ENCODE measurements at places on chromosomes 2 and 18. TPM values are rescaled to one million over a fixed set of nuclear protein-coding genes. Genes with fewer than 3 reads are reported as not detected.

The SCYGR7 gene
- total RNA-seq, result not detected

The TRAK2 gene
- 31.9 TPM for total RNA-seq

- DNase-seq, result no peak
These were observed 802.9 kb upstream of the ID2 start for GRCh38 chr2:7878786-7879482.

The MC2R gene
- not detected for total RNA-seq

- no peak for DNase-seq
These were observed 20.7 kb downstream of the ADD2 start for GRCh38 chr2:70747284-70747683.

The FAM110C gene
- not detected for total RNA-seq

The NLRC4 gene
- total RNA-seq, result 0.10 TPM

- no peak for DNase-seq
These were observed 11.3 kb downstream of the NCL start for GRCh38 chr2:231452799-231453508.

The NYAP2 gene
- total RNA-seq, result 1.4 TPM

- DNase-seq, result no peak
These were observed 29.0 kb downstream of the LPIN1 start for GRCh38 chr2:11775384-11775783.

DNA sequence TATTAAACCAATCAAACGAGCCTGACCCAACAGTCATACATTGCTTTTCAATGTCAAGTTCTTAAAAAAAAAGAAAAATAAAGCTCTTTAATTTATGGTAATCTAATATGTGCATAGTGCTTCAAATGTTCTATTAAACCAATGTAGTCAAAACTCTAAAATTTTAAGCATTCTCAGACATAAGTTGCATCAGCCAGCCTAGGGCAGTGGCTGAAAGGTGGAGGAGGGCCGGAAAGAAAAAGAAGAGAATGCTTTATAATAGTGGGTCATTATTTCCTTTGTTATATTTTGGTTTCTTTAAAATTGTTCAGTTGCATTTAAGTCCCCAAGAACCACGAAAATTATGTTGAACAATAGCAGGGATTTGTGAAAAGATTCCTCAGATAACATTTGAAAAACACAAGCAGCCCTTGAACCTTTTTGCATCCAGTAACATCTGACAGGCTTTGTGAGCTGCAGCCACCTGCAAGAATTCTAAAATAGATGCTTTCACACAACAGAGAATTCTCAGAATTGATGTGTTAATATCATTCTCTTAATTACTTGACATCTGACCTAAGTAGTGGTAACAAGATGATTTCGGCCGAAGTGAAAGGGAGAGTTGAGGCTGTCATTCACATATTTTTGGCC lies 252.1 kb downstream of the CDCA7 start:
- DNase-seq, result no peak

The FABP1 gene
- total RNA-seq, result 7.6 TPM

GRCh38 chr2:241540771-241541561 lies 17.6 kb upstream of the BOK start:
- peak; percentile 81 for DNase-seq

The BUB1 gene
- total RNA-seq, result not detected

The PREB gene
- 143 TPM for total RNA-seq

DNA sequence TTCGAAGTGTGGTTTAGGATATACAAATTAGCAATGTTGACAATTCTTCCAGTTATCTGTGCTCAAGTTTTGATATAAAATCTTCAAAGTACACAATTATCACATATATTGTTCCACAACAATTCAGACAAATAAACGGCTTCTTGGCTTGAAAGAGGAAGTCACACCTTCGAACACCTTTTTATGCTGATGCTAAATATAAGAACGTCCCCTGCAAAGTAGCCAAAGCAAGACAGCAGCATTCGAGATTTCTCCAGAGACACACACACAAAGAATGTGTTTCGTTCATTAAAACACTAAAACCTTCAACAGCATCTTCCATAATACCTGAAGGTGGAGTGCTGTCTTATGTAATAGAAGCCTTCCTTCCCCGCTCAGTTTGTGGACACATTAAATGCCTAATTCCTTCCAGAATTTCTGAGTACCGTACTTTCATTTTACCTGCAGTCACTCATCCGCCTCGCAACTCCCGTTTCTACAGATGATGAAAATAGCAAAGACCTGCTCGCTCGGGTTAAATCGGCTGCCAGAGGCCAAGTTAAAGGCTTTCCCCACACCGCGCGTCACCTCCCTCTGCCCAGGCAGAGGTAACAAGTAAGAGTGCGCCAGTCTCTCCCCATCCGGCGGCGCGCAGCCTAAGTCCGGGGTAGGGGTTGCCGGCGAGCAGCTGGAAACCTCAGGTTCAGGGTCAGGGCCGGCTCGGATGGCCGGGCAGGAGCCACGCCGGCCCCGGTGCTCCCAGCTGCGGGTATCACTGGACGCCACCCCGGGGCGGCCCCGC lies 847 bp downstream of the SERPINE2 start:
- no peak for DNase-seq

- DNase-seq, result no peak
These were observed 213.6 kb downstream of the PMAIP1 start for GRCh38 chr18:60113396-60113795.

DNA sequence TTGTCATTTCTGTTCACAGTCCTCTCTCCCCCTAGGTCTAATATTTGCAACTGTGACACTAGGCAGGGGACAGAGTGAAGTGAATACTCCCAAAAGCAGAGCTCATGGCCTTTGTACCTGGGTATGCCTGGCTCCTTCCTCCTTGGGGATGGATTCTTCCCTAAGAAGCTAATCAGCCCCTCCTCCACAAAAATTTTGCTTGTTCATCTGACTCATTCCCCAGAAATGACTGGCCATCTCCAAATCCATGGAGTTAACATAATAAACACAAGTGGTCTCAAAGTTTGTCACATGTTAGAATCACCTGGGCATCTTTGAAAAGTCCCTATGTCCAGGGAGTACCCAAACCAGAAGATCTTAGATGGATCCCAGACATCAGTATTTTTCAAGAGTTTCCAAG lies 65.3 kb downstream of the SUCLG1 start:
- no peak for DNase-seq

The MOGAT1 gene
- total RNA-seq, result not detected

The GFPT1 gene
- 12.7 TPM for total RNA-seq

DNA sequence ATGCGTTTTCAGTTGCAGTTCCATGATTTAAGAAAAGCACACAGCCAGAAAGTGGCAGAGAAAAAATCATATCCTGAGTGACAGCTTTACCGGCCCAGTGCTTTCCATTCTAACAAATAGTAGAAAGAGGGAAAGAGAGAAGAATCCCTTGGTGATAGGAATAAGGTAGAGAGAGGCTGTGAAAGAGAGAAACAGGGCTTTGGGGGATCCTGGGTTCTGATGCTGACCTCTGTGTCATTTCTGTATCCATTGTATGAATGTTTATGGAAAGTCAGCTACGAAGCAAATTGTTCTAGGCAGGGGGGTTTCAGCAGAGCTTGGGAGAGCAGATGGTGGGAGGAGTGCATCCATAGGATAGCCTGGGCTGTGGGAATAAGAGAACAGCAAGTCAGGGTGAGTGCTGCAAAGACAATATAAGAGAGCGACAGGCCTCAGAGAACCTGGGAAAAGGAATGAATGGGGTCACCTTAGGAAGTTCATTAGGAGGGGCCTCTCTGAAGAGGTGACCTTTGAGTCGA lies 203.4 kb upstream of the TNP1 start:
- no peak for DNase-seq

The CXCR4 gene
- total RNA-seq, result 3.7 TPM

GRCh38 chr18:77147418-77147852 lies 14.9 kb upstream of the MBP start:
- DNase-seq, result no peak

The LYPD6 gene
- not detected for total RNA-seq

The MTX2 gene
- 39.7 TPM for total RNA-seq

DNA sequence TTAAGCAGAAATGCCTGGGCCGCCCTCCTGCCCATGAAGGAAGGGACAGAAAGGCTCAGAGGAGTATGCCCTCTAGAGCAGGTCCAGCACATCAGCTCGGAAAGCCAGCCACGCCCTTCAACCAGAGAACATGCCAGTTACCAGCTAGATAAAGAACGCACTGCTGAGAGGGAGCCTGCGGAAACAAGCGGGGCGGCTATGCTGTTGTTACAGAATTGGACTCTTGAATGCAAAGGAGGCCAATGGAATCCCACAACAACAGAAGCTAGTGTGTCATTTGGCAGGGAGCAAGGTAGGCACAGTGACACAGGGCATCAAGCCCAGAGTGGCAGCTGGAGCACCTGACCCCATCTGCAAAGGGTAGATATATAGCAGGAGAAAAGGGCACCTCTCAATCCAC lies 242.9 kb upstream of the ID2 start:
- DNase-seq, result no peak

DNA sequence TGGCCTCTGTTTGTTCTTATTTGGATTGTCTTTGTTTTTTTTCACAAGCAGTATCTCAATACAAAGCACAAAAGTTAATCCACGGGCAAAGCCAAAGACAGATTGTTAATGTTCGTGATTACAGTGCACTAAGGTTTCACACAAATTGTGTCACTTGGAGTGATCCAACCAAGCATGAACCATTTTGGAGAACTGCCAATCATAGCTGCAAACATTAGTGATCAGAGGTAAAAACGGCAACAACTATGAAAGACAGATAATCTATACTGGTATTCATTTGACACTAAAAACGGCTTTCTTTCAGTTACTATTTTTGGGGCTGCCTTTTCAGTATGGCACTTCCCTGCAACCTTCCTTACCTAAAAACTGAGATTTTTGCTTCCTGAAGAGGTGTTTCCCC lies 213.1 kb upstream of the GULP1 start:
- DNase-seq, result no peak

- no peak for DNase-seq
These were observed 81.0 kb downstream of the EDAR start for GRCh38 chr2:108907822-108908712.

DNA sequence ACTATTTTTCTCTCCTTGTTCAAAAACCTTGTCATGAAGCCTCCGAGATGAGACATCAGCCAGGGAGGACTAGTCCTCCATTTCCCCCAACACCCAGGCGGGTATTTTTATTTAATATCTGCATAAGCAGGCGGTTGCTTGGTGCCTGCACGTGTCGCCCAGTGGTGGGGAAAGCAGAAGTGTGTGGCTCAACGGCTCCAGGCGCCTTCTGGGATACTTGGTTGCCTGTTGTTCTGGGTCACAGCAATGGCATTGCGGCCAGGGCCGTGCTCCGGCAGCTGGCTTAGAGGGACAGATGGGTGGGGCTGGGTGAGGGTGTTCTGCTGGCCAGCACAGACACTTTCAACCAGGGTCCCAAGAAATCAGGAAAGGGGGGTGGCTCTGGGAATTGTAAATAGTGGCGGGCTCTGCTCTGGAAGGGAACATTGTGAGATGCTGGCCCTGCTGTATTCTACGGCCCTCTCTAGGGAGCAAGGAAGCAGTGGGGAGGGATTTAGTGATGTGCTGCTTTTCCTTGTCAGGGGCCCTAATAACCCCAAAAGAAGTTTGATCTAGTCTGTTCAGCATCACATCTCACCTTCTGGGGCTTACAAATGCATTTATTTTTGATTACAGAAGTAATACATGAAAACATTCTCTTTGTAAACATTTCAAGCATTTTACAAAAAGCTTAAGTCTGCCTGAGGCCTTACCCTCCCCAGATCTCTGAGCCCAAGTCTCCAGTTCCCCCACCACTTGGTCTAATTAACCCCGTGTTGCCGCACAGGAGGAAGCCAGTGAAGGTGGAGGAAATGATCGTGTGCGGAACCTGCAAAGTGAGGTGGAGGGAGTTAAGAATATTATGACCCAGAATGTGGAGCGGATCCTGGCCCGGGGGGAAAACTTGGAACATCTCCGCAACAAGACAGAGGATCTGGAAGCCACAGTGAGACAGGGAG lies 1.1 kb downstream of the VAMP8 start:
- peak; percentile 83 for DNase-seq

DNA sequence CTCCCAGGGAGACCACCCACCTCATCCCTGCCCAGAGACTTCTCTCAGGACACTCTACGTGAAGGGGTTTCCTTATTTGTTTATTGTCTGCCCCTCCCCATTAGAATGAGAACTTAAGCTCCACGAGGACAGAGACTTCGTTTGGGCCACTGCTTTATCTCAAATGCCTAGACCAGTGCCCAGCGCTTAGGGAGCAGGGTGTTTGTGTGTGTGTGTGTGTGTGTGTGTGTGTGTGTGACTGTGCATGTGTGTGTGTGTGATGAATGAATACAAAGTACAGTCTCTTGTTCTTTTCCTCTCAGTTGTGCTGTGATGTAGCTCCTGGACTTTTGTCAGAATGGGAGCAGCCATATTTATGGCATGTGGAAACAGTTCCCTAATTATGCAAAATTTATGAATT lies 34.4 kb upstream of the CABYR start:
- DNase-seq, result no peak

The SFT2D3 gene
- total RNA-seq, result 5.5 TPM

- DNase-seq, result no peak
These were observed 122.9 kb downstream of the METTL8 start for GRCh38 chr2:171310889-171311288.

All from gastrocnemius medialis (tissue), 4 donors.